Astrocyte of the spinal cord (primary cell): ENCODE measurements at places on chromosomes 12 and 14.
A peak's percentile ranks its signal among the peaks of the same experiment; 100 is the strongest.

- DNase-seq: peak; percentile 81
Measured at GRCh38 chr12:95637471-95638155, 86.3 kb upstream of the USP44 start.

- no peak for DNase-seq
Measured at GRCh38 chr12:23703051-23703450, 246.4 kb downstream of the SOX5 start.

DNA sequence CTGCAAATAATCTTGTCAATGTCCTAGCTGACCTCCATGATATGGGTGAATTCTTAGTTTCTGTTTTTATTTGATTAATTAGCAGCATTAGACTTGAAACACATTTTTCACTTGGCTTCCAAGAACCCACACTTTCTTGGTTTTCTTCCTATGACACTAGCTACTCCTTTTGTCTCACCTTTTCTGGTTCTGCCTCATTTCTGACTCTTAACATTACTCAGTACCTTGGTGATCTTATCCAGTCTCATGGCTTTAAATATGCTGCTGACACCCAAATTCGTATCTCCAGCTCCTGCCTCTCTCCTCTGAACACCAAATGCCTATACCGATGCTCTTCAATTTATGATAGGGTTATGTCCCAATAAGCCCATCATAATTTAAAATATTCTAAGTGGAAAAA lies 32.0 kb upstream of the SSTR1 start:
- DNase-seq: no peak

DNA sequence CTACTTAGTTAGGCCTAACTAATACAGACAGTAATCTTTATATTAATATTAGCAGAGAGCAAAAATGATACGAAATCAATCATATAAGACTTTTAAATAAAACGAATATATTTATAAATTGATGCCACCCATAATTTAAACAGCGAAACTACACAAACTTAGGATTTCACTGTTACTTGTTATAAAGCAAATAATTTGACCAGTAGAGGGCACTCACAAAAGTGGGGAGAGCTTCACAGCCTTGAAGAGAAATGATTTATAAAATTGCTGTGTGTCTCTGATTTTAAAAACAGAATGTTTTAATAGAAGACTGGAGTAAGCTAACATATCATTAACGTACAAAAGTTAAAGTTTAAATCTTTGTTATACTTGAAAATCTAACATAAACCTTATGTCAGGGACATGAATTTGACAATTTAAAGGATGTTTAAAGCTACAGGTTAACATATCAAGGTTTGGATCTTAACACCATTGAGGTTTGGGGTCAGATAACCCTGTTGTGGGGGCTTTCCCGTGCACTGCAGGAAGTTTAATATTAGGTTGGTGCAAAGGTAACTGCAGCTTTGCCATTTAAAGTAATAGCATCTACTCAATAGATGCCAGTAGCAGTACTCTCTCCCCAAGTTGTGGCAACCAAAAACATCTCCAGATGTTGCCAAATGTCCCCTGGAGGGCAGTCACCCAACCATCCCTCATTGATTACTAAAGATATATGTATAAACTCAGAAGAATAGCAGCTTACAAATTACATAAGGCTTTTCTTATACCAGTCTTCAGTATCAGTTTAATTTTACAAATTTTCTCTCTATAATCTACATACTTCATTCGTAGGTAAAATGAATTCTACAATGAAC lies 9.3 kb downstream of the KRAS start:
- peak; percentile 70 for DNase-seq

DNA sequence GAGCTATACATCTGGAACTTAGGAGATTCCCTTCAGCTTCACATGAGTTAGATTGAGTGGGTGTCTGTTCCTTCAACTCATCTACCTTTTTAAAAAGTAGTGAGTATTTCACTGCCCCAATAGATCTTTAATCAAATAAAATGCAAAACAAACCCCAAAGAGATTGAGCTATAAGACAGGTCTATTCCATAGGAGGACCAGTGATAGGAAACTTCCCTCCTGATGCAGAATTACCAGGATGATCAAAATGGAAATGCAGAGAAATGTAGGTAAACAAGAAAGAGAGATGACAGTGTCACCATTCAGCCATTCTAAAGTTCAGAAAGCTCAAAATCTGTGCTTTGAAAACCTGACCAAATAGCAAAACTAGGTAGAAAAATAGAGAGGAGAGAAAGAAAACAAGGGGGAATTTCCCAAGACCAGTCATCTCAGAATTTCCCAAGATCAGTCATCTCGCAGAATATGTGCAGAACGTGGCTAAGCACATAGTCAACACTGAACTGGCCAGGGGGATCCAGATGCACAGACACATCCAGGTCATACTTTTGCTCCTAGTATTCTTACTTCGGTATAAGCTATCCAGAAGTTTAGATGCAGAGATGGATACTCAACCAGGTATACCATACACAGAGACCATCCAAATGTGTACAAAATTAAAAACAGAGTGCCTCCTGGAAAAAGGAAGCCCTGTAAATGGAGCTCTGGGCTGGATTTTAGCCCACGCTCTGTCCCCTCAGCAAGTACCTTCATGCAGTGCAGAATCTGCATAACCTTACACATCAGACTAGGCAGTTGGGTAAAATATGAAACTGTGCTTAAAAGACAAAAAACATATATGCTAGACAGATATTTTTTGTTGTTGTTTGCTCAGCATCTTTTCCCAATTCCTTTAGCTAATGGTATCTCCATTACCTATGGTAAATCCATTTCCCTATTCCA lies 27.4 kb downstream of the SLC41A2 start:
- no peak for DNase-seq

- DNase-seq: no peak
Measured at GRCh38 chr14:62006116-62006731, 244.0 kb downstream of the SNAPC1 start.

DNA sequence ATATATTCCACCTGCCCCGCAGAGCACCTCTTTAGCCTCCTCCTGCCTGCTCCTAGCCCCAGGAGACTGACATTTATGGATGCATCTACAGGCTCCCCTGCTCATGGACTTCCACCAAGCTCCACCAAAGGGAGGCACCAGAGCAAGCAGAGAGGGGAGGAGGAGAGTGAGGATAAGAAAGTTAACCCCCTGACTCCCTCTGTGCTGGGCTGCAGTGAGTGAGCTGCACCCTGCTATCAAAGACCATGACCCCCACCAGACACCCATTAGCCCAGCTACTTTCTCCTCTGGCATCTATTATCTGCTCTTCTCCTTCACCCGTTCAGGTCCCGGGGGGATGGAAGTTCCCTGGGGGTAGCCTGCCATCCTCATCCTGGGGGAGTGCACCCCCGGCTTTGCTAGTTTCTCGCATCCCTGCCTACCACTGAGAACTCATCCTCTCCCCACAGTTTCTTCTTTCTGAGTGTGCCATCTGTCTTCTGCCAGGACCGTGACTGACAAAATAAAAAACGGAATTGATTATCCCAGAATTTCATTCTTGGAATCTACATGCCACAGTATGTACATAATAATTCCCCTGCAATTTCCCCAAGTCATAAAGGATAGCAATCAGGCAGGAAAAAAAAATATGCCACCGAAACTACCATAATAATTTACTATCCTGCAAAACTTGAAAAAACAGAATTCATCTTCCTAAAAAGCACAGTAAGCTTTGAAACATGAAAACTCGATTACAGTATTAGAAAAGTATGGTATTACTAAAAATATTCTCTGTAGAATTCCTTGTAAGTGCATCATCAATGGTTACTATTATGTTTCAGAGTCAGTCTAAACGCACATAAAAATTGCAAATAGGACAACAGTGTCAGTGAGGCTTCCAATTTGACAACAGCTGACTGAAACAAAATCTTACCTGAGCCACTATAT lies 45.2 kb downstream of the FOXN3 start:
- no peak for DNase-seq

DNA sequence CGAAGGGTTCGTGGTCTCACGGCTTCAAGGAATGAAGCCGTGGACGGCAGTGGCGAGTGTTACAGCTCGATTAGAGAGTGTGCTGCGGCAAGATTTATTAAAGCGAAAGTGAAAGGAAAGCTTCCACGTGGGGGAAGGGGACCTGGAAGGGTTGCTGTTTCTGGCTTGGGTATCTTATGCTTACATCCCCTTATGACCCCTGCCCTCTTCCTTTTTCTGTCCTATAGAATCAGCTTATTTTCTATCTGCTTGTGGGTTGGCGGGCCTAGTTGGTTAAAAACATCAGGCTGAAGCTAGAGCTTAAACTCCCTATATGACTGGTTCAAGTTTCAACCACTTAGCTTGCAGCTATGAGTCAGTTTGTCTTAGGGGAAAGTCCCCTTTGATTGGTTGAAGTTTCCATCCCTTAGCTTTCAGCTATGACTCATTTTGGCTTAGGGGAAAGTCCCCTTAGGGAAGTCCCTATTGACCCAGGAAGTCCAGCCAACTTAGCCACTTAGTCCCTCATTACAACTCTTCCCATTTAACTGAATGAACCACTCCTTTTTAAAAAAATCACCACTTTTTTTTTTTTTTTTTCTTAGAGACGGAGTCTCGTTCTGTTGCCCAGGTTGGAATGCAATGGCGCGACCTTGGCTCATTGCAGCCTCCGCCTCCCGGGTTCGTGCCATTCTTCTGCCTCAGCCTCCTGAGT lies 1494.7 kb upstream of the TMEM132C start:
- DNase-seq: peak; percentile 64

GRCh38 chr12:76031081-76031413 lies 529 bp downstream of the PHLDA1 start:
- DNase-seq: no peak

GRCh38 chr12:30014991-30015390 lies 231.2 kb upstream of the TMTC1 start:
- no peak for DNase-seq

DNA sequence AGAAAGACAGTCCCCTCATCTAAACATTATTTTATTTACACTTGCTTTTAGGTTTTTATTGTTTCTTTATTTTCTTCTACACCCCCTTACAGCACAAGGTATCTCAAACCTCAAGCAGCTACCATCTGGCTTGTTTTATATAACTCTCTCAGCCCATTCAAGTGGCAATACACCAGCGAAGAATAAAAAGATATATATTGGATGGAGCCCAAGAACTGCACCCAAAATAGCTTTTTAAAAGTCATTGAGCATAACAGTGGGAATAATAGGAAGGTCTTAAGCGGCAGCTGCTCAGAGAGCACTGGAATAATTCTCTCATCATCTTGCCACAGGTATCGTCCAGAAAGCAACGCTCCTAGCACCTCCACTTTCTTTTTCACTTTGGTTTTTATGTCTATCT lies 322.5 kb downstream of the SYT1 start:
- DNase-seq: no peak

- no peak for DNase-seq
Measured at GRCh38 chr12:117968826-117969659, at the start of gene KSR2. TSS of gene KSR2 (minus strand) at chr12:117968990. CDS start at chr12:117968255, 735 bp downstream.

DNA sequence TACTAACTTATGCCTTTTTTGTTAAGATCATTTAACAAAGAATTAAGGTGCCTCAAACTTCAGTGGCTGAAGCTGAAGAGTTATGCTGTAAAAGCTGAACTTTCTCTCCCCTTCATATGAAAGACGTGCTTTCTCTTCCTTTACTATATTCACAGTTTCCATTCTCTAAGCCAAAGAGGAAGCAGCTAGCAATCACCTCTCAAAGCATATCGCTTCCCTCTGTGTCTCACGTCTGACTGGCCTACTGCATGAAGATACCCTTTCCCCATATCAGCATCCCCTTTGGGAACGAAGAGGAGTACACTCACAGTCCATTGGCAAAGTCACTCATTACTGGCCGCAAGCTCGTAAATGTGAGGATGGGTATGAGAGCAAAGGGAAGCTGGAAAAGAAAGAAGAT lies 34.9 kb downstream of the SLC11A2 start:
- DNase-seq: no peak

- no peak for DNase-seq
Measured at GRCh38 chr14:92590941-92591340, 77.4 kb downstream of the RIN3 start.

- peak; percentile 63 for DNase-seq
Measured at GRCh38 chr12:20631711-20632110, 63.4 kb upstream of the SLCO1C1 start.

GRCh38 chr12:4579305-4580102 lies 17.5 kb downstream of the DYRK4 start:
- no peak for DNase-seq

GRCh38 chr14:33332497-33332896 lies 393.8 kb downstream of the NPAS3 start:
- DNase-seq: no peak

GRCh38 chr12:52259657-52260243 lies 14.7 kb upstream of the KRT86 start:
- no peak for DNase-seq

GRCh38 chr14:98323836-98324235 lies 948.2 kb downstream of the BCL11B start:
- peak; percentile 55 for DNase-seq

- no peak for DNase-seq
Measured at GRCh38 chr12:110776410-110776809, 33.7 kb upstream of the PPP1CC start.

DNA sequence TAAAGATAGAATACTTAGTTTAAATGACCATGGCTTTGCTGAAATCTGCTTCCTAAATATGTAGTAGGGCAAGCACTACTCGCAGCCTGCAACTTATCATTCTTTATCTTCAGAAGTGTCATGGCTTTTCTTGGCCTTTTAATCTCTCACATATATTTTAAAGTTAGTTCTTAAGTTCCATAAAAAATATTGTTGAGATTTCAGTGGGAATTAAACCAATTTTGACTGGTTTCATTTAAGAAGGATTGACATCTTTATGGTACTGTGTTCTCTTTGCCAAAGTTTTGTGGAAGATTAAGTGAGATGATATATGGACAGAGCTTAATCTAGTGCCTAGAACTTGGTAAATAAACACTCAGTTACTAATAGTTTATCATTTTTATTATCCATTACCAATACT lies 56.7 kb downstream of the KIAA0586 start:
- DNase-seq: no peak

- DNase-seq: no peak
Measured at GRCh38 chr12:104154286-104154685, 16.3 kb upstream of the NFYB start.

DNA sequence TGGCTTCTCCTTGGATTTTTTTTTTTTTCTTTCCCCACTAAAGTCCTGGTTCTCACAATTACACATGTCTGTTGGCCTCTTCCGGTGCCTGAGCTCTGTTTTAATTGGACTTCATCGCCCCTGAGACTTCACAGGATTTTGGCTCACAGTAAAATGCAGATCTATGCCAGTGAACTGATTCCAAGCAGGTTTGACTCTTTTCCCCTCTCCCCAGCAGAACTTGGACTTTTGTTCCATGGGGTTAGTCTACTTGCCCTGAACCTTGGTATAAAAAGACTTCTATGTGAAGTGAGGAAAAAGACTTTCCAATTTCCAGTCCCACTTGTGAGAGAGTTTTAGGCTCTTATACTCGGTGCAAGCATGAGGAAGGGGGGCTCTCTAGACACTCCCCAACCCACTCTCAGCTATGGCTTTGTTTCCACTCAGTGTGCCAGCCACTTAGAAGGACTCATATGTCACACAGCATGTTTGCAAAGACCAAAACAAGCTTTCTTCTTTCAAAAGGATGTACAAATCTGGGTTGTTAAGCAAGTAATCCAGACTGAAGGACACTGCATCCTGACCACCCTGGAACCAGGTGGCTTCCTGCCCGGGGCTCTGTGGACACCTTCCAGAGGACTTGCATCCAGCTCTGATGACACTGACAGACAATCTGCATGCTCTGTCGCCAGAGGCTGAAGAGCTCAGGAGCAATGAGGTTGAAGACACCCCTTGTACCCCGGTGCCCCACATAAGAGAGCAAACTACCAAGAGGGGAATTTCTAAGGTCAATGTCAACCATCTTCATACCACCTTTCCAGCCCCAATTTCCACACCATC lies 221.9 kb upstream of the EGLN3 start:
- no peak for DNase-seq
